ENCODE measurements at places on chromosomes 5 and 9.

DNA sequence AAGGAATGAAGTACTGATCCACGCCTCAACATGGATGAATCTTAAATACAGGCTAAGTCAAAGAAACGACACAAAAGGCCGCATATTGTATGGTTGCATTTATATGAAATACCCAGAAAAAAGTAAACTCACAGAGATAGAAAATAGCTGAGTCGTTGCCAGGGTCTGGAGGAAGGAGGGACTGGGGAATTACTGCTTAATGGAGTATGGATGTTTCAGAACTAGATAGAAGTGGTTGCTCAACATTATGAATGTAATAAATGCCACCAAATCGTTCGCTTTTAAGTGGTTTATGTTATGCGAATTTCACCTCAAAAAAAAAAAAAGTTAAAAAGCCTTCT is 784 bp upstream of the MSANTD3 start:
- H3K4me1 ChIP-seq: peaks cover 27% of the 10 kb centered on the region
- peak overlapping the region; percentile 90 for H3K4me3 ChIP-seq
- DNase-seq: no peak

DNA sequence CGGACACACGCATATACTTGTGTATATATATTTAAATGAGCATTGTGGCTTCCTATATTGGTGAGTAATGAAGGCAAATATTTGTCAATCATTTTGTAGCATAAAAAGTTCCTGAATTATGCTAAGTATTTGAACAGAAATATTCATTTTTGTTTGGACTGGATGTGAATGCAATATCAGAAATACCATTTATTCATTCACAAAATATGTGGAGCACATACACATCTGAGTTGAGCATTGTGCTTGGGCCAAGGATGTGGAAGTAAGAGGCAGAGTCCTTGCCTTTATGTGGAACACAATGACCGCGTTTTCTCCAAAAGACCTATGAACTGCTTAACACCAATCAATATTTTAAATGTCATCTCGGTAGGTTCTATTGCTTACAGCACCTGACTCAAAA is 1086.5 kb downstream of the NR2F1-AS1 start:
- no peak overlapping the region for H3K4me3 ChIP-seq
- no peak for DNase-seq
- no peak overlapping the region for H3K27ac ChIP-seq
- no peaks in the 10 kb centered on the region for H3K27me3 ChIP-seq
- no peaks in the 10 kb centered on the region for H3K36me3 ChIP-seq
- H3K4me1 ChIP-seq: no peaks in the 10 kb centered on the region

- DNase-seq: no peak
- no peaks in the 10 kb centered on the region for H3K36me3 ChIP-seq
- H3K27ac ChIP-seq: no peak overlapping the region
- no peaks in the 10 kb centered on the region for H3K4me1 ChIP-seq
- H3K27me3 ChIP-seq: no peaks in the 10 kb centered on the region
These were observed 30.0 kb upstream of the ADAMTS2 start for GRCh38 chr5:179375236-179375685.

- H3K27me3 ChIP-seq: no peaks in the 10 kb centered on the region
- H3K4me1 ChIP-seq: peaks cover 32% of the 10 kb centered on the region
These were observed at the start of gene SCAMP1 for GRCh38 chr5:78359831-78360673. Gene SCAMP1 (plus strand): TSS chr5:78360617. CDS start chr5:78360672, 55 bp downstream.
